ENCODE measurements at places on chromosomes 7 and 10. TPM values are rescaled to one million over a fixed set of nuclear protein-coding genes. Genes with fewer than 3 reads are reported as not detected.

GRCh38 chr7:96040250-96040772, 268.0 kb downstream of the DYNC1I1 start:
- no peak overlapping the region for H3K27ac ChIP-seq
- no peaks in the 10 kb centered on the region for H3K36me3 ChIP-seq
- no peak for DNase-seq
- H3K4me3 ChIP-seq, result no peak overlapping the region
- H3K4me1 ChIP-seq, result no peaks in the 10 kb centered on the region

GRCh38 chr10:112741830-112742402, 208.1 kb upstream of the TCF7L2 start:
- DNase-seq, result no peak
- no peaks in the 10 kb centered on the region for H3K27me3 ChIP-seq
- H3K27ac ChIP-seq, result no peak overlapping the region
- no peak overlapping the region for H3K4me3 ChIP-seq

GRCh38 chr10:101558671-101559595, 29.1 kb downstream of the POLL start:
- no peaks in the 10 kb centered on the region for H3K36me3 ChIP-seq
- DNase-seq, result no peak
- peaks cover 19% of the 10 kb centered on the region for H3K4me1 ChIP-seq
- no peak overlapping the region for H3K4me3 ChIP-seq
- no peak overlapping the region for H3K27ac ChIP-seq

GRCh38 chr10:43117777-43118583, 20.3 kb upstream of the CSGALNACT2 start:
- no peak overlapping the region for H3K4me3 ChIP-seq
- H3K27ac ChIP-seq, result no peak overlapping the region
- DNase-seq, result no peak
- H3K27me3 ChIP-seq, result no peaks in the 10 kb centered on the region

Gene CDC14C
- total RNA-seq, result not detected

Gene SHLD2
- total RNA-seq, result 26.5 TPM

DNA sequence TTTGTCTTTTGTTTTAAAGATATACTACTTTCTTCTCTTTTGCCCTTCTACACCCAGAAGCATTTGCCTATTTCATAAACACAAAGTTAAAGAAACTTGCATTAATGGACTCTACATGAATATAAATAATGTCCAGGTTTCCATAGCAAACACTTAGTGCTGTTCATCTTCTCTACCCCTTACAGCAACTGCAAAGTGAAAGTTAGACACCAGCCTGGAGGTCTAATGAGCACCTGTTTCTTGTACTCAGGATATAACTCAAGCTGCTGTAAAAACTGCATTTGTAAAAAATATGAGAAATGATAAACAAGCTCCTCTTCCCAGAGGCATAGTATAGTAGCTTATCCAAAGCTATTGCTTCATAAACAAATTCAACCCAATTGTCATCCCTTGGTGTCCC, 76.0 kb upstream of the RELN start:
- H3K4me1 ChIP-seq, result no peaks in the 10 kb centered on the region
- DNase-seq, result no peak
- no peak overlapping the region for H3K27ac ChIP-seq
- H3K36me3 ChIP-seq, result no peaks in the 10 kb centered on the region
- no peak overlapping the region for H3K4me3 ChIP-seq
